ENCODE measurements at places on chromosomes 1 and 21.

- no peak for DNase-seq
Measured at GRCh38 chr1:97505816-97506215, 415.0 kb downstream of the DPYD start.

DNA sequence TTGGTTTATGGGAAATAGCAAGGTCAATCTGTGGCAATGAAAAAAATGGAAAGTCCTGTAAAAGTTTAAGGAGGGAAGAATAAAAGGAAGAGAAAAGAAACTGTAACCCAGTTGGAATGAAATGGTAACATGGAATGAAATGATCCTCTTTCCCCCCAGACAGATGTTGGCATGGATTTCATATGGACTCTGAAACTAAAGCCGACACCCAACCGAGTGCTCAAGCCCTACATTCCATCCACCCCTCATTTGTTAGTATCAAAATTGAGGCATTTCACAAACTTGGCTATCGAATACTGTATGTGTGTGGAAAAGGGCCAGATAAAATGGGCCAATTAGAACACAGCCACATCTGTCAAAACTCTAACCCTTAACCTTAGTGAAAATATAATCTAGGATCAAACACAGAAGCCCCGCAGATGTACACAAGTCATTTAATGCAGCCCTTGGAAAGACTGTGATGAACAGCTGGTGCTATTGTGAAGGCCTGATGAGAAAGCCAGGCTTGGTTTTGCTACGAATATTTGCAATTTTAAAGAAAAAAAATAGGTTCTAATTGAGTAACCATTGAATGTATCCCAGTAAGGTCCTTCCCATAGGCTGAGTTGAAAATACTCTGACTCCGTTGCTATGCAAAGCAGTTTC is 72.6 kb upstream of the RGL1 start:
- DNase-seq: no peak

DNA sequence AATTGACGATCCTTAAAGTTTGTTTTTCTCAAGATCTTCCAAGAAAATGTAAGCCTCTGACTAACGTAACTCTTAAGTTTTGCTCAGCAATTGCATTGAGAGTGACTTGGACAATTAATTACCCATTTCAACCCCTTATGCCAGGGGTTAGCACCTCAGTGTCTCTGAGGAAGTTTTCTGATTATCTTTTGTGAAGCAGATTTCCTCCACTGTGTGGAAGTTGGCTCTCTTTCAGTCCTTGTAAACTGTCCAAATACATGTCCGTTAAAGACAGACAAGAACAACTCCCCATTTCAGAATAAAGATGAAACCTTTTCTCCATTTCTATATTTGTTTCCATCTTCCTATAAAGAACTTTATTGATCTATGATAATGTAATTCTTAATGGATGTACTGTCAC is 296.4 kb upstream of the FMN2 start:
- DNase-seq: no peak

DNA sequence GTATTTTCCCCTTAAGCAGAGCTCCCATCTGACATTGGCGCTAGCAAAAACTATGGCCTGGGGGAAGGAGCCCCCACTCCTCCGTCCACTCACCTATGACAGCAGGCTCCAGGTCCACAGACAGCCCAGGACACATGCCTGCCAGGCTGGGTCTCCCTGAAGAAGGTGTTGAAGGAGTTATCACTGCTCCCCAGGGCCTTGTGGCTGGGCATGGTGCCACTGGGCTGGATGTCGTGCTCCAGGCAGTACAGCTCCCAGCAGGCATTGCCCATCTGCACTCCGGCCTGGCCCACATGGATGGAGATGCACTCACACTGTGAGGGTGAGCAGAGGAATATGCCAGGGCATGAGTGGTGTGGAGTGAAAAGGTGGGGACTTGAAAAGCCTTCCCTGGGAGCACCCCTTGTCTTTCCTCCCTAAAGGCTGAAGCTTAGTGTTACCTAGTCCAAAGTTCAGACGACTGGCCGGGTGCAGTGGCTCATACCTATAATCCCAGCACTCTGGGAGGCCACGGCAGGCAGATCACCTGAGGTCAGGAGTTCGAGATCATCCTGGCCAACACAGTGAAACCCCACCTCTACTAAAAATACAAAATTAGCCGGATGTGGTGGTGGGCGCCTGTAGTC is 30.0 kb downstream of the RABIF start:
- DNase-seq: no peak

DNA sequence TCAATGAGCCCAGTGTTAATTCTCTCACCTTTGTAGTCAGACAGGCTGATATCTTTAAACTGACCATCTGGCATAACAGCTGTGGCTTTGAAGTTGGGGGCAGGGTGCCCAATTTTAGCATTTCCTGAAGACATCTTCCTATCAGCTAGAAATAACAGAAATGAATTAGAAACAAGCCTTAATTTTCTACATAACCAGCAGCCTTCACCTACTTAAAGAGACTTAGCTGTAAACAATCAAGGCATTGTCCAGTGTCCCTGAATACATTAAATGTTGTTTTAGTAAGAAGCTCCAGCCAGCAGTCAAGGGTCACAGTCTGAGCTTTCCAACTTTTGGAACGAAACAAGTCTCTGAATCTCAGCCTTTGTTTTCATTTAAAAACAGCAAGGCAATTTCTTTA is 2.8 kb downstream of the PRDX1 start:
- DNase-seq: no peak

GRCh38 chr21:42798106-42798505 is 81.2 kb downstream of the WDR4 start:
- no peak for DNase-seq

DNA sequence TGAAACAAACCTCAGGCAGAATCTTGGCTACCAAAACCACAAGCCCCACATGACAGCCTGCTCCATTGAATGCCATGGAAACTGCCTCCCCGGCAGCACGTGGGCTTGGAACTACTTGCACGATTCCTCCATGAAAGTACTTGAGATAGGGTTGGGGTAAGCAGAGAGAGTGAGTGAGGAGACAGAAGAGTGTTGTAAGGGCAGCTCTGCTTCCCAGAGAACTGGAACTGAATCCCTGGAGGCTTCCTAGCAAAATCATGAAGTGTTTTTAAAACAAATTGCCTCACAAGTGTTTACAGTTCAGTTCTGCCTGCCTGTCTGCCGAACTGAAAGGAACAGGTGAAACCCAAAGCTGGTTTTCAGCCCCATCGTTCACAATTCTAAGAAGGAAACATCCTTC is 35.3 kb upstream of the DNASE2B start:
- DNase-seq: no peak

- no peak for DNase-seq
Measured at GRCh38 chr1:207578796-207579435, 66.0 kb upstream of the CR1L start.

GRCh38 chr1:169259816-169260215 is 107.8 kb downstream of the NME7 start:
- no peak for DNase-seq

GRCh38 chr1:33305816-33306652 is 14.9 kb downstream of the A3GALT2 start:
- DNase-seq: no peak

DNA sequence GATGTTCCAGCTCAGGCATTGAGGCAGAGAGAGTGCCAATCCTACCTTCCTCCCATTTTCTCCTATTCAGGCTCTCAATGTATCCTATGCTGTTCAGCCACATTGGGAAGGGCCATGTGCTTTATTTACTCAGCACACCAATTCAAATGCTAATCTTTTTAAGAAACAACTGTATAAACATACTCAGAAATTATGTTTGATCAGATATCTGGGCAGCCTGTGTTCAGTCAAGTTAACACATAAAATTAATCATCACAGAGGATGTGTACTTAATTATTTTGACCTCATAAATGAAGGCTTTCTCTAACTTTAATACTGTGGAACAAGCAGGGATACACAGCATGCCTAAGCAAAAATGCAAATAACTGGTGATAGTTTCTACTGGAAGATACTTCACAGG is 149.8 kb downstream of the NCAM2 start:
- DNase-seq: no peak

DNA sequence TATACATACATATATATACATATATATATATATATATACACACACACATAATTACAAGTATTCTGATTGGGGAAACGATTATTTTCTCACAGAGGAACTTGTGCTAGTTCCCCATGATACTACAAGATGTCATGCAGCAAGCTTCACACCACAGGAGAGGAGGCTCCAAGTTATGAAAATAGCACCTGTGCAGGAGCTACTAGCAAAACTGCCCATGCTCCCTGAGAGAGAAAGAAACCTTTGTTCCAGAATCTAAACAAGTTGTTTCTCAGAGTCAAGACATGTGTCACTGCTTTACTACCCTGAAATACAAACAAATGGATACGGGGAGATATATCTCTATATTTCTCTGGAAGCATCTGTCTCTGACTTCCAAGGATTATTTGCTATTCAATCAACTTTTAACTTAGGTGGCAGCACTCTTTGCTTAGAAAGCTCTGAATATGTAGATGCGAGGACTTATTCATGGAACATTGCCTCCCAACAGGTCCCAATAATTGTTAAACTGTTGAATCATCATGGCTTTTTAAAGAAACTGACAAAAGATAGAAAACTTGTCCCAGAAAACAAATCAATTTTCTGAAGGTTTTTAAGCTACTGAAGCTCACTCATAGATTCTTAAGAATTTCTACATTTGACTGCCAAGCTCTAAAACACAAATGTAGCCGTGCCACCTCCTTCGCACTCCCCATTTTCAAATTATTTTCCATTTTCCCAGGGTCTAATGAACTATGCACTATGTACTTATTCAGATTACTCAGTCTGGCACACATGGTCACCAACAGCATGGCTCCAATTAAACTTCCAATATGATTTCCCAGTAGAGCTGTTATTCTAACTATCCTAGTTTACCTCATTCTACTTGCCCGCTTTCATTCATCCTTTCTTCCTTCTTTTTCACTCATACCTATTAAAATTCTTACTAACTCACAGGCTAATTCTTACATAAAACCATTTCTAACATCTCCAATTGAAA is 929.1 kb downstream of the LTN1 start:
- no peak for DNase-seq

- DNase-seq: no peak
Measured at GRCh38 chr1:16005597-16005996, 1.6 kb downstream of the SRARP start.

- no peak for DNase-seq
Measured at GRCh38 chr21:46239817-46240325, 11.3 kb upstream of the LSS start.

GRCh38 chr1:22256213-22256512 is 113.3 kb upstream of the WNT4 start:
- DNase-seq: no peak

- DNase-seq: no peak
Measured at GRCh38 chr1:109765896-109766615, 2.3 kb upstream of the EPS8L3 start.

DNA sequence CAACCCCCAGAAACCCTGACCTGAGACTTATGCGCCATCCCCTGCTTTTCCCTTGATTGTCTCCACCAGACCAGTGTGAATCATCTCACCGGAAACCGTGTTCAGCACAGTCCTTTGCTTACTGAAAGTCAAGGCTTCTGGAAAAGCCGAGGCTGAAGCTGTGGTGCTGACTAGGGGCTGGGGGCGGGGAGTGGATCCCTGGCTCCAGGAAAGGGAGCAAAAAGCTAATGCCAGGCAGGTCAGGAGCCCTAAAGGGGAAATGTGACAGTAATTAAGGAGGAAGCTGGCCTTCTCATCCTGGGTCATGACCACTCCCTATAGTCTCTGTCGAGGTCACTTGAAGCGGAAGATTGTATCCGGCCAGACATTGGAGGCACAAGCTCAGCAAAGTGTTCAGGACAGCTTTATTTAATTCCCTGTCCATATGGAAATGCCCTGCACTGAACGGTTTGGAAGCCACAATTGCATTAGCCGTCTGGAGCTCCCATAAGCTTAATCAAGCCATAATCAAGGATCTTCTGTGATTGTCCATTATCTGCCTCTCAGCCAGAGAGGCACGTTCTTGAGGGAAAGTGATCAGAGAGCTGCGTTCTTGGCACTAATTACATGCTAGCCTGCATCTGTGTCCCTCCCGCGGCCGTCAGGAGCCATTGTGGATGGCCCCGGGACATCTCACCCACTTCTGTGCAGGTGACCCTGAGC is 403.6 kb downstream of the RRAGC start:
- DNase-seq: no peak

GRCh38 chr1:147168626-147169058 is 3.6 kb downstream of the PRKAB2 start:
- no peak for DNase-seq

- DNase-seq: no peak
Measured at GRCh38 chr1:108892356-108893140, 15.8 kb downstream of the GPSM2 start.

GRCh38 chr1:70979881-70980280 is 67.7 kb downstream of the PTGER3 start:
- DNase-seq: no peak

GRCh38 chr1:228163007-228163753 is 2.4 kb upstream of the IBA57 start:
- DNase-seq: no peak

- DNase-seq: no peak
Measured at GRCh38 chr1:198291036-198291435, 134.2 kb downstream of the NEK7 start.

DNA sequence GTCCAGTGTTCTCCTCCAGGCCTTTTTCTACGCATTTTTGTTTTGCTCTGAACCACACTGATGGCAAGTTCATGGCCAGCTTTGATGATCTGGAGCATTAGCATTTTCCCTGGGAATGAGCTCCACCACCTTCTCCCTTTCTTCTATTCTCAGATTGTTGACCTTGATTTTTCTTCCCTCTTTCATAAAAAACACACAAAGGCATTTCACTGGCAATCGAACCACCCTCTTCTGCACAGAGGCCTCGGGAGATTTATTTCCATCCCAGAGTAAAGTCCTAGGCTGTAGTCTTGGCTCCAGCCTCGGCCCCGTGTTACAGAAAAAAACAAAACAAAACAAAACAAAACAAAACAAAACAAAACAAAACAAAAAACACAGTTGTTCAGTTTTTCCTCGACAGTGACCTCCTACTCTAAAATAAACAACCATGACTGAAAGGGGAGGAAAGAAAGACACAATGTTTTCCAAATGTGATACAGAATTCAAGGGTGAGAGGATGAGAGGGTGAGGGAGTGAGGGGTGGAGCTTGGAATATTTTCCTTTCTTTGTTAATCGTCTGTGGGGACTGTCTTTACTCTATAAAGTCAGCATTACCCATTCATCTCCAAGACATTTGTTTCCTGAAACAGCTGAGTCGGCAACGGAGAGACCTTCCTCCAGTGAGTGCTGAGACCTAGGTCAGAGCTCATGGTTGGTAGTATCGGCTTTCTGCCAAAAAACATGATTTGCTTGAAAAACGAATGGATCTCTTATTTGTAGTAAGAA is 29.8 kb upstream of the RNF186 start:
- no peak for DNase-seq

GRCh38 chr1:116152577-116152943 is 41.4 kb downstream of the MAB21L3 start:
- DNase-seq: no peak

DNA sequence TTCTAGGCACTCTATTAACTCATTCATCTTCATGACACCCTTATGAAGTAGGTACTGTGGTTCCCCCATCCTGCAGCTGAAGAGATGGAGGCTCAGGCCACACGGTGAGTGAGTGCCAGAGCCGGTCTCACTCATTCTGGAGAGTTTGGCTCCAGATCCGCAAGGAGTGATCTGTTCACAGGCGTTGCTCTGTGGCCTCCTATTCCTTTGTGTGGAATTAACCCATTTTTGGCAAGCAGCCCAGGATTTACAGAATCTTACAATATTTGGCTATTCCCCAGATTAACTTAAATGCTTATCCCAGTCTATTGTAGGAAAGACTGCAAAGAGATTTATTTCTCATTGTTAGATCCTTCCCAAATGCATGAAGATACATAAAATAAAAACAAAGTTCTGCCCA is 29.6 kb downstream of the KIAA0040 start:
- DNase-seq: no peak
